Stimulated activated CD8-positive, alpha-beta memory T cell treated with anti-CD3 and anti-CD28 coated beads, Interleukin-4, amount 100 ng/mL, for 4 hours (primary cell): ENCODE measurements at places on chromosomes 7 and 10.
A peak's percentile ranks its signal among the peaks of the same experiment; 100 is the strongest.

- DNase-seq: no peak
These were observed 470.0 kb downstream of the CALN1 start for GRCh38 chr7:71942115-71942514.

GRCh38 chr10:130990486-130990885 is 321.0 kb downstream of the TCERG1L start:
- DNase-seq: no peak

- DNase-seq: no peak
These were observed 39.2 kb downstream of the CDC123 start for GRCh38 chr10:12235116-12235694.

- no peak for DNase-seq
These were observed 56.4 kb upstream of the GNAI1 start for GRCh38 chr7:80078159-80078731.

- DNase-seq: no peak
These were observed 2.0 kb downstream of the SUN1 start for GRCh38 chr7:834277-834676.

DNA sequence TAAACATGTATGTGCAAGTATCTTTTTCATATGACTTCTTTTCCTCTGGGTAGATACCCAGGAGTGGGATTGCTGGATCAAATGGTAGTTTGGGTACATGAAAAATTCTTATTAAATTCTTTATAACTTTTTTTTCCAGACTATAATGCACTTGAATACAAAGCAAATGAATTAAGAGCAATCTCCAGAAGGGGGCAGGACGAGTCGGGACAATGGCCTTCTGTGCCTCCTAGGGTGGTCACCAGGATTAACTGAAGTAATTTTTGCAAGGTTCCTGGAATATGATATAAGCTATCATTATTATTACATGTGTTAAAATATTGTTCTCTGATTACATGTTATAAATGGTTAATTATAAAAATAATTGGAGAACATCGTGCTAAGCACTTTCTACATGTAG is 127.2 kb downstream of the PPP1R17 start:
- DNase-seq: no peak

DNA sequence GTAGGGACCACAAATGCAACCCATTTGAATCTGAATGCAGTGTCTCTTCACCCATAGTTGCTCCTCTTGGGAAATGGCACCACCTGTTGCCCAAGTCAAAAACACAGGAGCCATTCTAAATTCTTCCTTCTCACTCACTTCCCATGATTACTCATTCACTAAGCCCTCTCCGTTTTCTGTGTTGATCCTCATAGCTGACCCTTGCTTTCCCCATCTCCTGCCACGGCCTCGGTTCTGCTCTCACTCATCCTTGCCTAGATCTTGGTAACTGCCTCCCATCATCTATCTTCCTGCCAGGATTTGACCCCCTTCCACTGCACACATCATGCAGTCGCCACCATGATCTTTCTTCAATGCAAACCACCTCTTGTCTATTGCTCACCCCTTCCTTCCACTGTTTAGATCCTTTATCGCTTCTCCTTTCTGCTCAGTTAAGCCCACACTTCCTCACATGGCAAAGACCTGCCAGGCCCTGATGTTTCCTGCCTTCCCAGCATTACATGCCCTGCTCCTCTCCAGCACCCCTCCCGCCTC is 19.0 kb upstream of the CPN1 start:
- no peak for DNase-seq

GRCh38 chr7:107044347-107045194 is at the start of gene PRKAR2B:
Gene PRKAR2B (plus strand): TSS chr7:107044705. CDS start chr7:107044908, 203 bp downstream.
- DNase-seq: peak; percentile 56

GRCh38 chr10:35412003-35412723 is 75.9 kb downstream of the CCNY start:
- no peak for DNase-seq

DNA sequence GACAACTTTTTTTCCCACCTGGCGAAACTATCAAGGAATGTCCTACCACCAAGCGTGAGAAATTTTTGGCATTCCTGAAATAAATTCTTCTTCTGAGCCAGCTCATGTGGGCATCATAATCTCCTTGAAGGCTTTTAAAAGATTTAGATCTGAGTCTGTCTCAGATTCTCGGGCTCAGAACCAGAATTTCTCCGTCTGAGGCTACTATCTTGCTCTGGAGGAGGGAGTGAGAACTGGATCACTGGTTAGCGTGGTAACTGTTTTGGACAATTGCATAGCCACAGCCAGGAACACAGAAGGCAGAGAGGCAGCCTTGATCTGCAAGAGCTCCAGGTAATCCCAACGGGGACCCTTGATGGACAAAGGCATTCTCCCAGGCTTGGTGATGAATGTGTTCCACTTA is 1.0 kb upstream of the PLAC9 start:
- no peak for DNase-seq

DNA sequence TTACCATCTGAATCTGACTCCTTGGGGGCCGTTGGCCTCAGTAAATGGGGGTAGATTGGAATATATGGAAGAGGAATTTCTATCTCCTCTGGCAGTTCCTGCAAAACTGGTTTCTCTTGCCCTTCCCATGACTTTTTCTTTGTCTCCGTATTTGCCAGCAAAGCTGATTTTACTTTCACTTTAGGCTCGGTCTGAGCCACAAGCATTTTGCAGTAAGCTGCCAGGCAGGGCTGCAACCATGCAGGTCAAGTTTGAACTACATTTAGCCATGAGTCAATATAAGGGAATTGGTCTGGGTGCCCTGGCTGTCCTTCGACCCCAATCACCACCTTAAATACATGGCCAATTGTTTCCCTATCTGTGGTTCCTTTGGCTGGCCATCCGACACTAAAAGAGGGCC is 104.3 kb downstream of the TRIM24 start:
- DNase-seq: no peak

DNA sequence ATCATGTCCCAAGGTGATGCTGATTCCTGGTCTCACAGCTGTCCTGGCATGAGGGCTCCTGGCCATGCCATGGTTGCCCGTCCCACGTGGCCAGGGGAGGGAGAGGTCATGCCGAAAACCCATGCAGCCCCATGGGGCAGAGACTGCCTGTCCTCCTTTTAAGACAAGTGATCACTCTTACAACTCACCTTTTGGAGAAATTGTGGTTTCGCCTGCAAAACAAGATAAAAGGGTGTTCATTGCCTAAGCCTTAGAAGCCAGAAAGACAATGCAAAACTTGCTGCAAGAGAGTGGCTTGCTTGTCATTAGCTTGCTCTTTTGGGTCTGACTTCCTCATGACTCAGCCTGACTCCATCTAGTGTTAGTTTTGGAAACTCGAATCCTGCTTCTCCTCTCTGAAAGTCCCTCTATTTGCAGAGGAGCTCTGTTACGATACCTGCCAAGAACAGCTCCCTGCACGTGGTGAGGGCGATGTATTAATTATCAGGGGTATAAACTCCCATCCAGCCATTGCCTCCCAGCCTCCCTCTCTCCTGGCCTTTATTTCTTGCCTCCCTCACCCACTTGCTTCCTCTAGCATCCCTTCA is 26.7 kb downstream of the TMEM273 start:
- no peak for DNase-seq

DNA sequence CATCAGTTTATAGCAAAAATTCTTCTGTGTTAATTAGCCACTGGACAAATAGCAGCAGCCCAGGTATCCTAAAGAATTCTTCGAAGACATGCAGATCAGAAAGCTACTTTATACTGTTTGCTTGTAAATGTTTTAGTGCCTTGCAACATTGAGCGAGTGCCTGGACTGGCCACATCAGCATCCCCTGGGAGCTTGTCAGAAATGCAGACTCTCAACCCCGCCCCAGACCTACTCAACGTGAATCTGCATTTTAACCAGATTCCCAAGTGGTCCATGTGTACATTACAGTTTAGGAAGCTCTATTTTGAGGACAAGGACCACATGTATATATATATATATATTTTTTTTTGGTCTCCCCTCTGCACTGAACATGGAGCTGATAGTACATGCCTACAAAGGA is 18.5 kb upstream of the PLEKHS1 start:
- DNase-seq: no peak

DNA sequence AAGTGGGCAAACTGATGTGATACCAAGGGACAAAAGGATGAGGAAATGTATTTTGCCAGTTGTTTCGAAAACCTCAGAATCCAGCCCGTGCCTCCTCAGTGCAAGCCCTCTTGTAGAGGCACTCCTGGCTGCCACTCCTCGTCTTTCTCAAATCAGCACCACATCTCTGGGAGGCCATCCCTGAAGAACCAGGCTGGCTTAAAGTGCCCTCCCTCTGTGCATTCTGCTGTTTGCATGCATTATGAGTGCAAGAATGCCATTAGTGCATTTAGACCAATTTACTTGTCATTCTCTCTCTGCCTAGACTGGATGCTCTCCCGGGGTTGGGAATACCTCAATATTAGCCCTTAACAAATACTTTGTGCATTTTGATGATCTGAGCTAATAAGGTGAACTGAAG is 19.9 kb upstream of the FAM180A start:
- DNase-seq: no peak

- no peak for DNase-seq
These were observed 23.4 kb upstream of the AKR1C3 start for GRCh38 chr10:5070648-5071410.

DNA sequence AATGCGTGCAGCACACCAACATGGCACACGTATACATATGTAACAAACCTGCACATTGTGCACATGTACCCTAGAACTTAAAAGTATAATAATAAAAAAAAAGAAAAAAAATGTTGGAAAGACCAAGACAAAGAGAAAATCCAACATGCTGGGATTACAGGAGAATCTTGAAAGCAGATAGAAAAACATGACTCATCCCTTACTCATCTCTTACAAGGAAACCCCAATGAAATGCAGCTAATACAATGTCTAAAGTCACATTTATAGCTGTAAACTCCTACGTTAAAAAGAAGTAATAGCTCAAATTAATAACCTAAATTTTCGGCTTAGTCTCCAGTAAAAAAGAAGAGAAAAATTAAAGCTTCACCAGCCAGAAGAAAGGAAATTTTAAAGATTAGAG is 47.5 kb upstream of the DGKB start:
- no peak for DNase-seq

- no peak for DNase-seq
These were observed 460.3 kb downstream of the SUGCT start for GRCh38 chr7:40595129-40595528.

DNA sequence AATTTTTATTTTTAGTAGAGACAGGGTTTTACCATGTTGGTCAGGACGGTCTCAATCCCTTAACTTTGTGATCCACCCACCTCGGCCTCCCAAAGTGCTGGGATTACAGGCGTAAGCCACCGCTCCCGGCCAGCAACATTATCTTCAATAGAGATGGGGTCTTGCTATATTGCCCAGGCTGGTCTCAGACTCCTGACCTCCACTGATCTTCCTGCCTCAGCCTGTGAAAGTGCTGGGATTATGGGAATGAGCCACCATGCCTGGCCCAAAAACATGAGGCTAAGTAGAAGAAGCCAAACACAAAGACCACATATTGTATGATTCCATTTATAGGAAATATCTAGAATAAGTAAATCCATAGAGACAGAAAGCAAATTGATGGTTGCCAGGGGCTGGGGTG is 19.1 kb upstream of the CYTH3 start:
- DNase-seq: no peak

DNA sequence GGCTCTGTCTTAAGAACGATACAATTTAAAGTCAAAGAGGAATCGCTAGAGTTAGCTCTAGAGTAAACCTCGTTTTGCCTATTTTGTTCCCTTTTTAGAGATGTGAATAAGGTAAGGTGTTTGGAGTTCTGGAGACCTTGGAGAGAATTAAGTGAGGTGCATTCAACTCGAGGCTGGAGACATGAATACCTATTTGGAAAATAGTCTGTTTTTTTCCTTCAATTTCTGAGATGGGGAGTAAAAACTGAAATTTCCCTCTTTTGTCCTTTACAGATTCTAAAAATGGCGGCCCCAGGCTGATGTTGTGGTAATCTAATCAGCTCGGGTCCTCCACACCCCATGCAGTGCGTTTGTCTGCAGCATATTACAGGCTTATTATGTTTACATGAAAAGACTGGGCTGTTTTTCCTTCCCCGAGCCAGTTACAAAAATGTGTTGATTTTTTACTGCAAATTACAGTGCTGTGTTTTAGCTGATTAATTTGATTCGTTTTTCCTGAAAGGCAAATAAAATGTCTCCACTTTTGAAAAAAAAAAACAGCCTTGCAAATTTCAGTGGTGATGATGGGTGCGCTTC is 1.5 kb downstream of the KMT2E start:
- no peak for DNase-seq

DNA sequence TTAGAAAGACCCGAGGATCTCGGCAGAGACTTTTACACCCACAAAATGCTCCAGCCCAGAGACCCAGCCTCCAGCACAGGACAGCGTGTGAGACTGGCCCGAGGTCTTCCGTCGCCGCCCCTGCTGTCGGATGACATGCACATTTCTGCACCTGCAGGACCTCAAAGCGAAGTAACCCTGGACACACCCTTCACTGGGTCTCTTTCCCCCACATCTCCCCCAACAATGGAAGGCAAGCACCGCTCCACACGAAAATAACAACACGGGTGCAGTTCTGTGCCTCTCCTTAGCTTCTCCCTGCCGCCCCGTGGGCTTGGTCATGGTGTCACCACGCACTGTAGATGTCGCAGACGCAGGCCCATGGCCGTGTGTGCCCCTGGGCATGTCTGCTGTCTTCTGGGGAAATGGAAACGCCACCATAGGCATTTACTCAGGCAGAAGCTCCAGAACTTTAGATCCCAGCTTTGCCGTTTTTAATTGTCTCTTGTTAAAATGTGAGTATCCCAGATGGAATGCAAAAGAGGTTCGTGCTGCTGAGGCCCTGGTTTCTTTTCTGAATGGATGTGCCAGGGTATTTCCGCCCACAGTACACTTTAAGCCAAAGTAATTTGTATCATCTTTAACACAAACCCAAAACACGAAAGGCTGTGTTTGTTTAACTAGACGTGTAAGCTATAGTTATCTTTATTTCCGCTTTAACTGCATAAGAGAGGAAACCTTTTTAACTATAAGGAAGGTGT is 237.9 kb downstream of the MGMT start:
- DNase-seq: no peak

DNA sequence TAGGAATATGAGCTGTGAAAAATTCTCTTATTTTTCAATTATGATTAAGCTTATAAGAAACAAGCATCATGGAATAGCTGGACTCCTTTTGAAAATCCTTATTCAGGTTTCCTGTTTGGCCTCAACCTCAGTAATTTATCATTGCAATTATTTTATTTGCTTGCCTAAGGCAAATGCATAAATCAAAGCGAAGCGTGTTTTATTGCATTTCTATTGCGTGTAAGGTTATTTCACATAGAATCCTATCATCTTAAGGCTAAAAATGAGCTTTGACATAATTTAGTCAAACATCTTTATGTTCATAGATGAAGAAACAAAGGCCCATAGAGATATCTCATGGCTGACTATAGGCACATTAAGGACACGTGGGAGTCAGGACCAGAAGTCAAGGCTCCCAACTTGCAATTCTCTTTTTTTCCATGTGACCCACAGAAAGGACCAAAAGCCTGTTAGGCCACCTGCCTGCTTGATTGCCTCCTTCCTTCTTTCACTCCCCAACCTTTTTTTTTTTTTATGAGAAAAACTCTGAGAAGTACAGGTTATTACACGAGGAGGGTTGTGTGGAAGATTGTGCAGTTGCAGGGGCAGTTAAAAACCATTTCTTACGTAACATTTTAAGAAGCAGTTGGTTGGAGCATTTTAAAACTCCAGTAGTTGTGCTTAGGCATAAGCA is 261.0 kb downstream of the HDAC9 start:
- DNase-seq: no peak
